NCI-H2171 treated with DMSO at 0.1 percent for 48 hours (cell line): ENCODE measurements at places on chromosomes 1 and 21.

DNA sequence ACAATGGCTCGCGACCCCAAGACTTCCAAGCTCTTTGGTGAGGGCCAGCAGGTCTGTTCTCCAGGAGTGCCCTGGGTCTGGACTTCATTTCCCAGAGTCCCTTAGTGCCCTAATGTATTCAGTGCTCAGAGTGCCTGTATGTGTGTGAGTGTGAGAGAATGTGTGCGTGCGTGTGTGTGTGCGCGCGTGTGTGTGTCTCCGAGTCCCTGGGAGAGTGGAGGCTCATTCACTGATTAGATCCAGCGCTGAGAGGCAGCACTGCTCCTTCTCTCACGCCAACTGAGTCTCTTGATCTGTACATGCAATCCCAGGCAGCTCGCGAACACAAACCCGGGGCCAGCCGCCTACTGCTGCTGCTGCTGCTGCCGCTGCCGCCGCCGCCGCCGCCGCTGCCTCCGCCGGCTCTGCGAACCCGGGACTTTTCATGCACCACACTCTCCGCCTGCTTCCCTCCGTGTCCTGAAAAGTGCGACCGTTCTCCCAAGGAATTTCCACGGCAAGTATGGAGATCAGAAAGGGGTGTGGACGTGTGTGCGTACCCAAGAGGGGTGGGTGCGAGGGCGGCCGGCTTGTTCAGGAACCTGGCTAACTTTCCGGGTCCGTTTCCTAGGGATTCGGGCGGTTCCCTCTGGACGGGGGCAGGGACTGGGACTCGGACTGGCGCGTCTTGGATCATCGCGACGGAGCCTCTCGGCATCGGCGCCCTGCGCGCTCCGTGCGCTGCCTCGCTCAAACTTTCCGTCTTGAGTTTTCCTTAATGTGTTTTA, at the start of gene RNF220:
TSS of gene RNF220 (plus strand) at position 225 of the 767 bp plus-strand sequence.
- peak; percentile 80 for DNase-seq

DNA sequence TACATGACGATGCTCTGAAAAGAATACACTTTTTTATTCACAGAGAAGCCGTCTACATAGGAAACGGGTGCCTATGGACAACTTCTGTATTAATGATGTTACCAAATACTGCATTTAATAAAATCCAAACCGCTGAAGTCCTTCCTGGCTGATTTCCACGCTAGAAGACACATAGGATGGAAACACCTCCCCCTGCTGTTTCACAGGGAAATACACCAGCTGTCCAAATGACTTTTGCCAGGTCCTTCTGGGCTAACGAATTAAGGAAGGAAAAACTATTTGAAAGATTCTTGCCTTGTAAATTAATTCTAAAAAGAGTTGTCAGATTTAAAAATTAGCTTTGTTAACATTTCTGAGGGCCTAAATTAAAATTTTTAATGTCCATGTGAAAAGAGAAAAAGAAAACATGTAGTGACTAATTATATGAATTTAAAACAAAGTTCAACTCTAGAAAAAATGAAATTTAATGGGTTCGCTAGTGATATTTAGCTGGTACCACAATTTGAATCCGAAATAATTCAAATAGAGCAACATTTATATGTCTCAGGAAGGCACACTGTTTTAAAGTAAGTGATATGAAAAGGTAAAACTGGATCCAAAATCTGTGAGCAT, 146.0 kb downstream of the RERE start:
- DNase-seq: peak; percentile 36

GRCh38 chr1:156684227-156684782, 7.1 kb upstream of the NES start:
- DNase-seq: no peak

GRCh38 chr1:2936559-2937515, 84.4 kb upstream of the ACTRT2 start:
- DNase-seq: peak; percentile 59

GRCh38 chr1:8371372-8371991, 53.6 kb downstream of the SLC45A1 start:
- DNase-seq: no peak

GRCh38 chr1:162676750-162677149, 44.5 kb downstream of the DDR2 start:
- no peak for DNase-seq

DNA sequence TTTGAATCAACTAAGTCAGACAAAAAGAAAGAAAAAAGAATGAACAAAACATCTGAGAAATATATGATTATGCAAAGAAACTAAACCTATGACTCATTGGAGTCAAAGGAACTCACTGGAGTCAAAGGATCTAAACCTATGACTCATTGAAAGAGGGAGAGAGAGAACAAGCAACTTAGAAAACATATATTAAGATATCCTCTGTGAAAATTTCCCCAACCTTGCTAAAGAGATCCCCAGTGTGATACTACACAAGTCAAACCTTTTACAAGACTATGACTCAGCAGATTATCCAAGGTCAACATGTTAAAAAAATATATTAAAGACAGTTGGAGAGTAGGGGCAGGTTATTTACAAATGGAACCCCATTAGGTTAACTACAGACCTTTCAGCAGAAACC, 1538.3 kb downstream of the NCAM2 start:
- no peak for DNase-seq

GRCh38 chr1:162386292-162387225, 5.0 kb downstream of the C1orf226 start:
- no peak for DNase-seq

- DNase-seq: peak; percentile 45
Measured at GRCh38 chr1:230570724-230571360, 71.4 kb upstream of the COG2 start.

- no peak for DNase-seq
Measured at GRCh38 chr1:203121186-203122015, 6.1 kb upstream of the ADORA1 start.

DNA sequence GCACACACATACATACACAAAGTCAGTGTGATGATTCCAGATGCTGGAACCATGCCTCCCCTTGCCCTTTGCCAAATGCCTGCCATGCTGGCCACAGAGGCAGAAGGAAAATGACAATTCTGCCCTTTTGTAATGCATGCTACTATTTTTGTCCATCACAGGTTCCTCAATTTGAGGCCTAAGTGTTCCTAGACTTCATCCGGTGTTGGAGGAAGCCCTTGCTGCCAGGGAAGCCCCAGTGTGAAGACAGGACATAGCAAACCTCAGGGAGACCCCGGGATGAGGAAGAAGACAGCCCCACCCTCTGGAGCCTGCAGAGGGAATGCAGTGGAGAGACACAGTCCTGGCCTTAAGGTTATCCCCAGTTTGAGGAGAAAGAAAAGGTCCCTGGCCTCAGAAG, 14.4 kb downstream of the PRR9 start:
- DNase-seq: no peak

- no peak for DNase-seq
Measured at GRCh38 chr1:66436378-66437135, 97.4 kb upstream of the SGIP1 start.

DNA sequence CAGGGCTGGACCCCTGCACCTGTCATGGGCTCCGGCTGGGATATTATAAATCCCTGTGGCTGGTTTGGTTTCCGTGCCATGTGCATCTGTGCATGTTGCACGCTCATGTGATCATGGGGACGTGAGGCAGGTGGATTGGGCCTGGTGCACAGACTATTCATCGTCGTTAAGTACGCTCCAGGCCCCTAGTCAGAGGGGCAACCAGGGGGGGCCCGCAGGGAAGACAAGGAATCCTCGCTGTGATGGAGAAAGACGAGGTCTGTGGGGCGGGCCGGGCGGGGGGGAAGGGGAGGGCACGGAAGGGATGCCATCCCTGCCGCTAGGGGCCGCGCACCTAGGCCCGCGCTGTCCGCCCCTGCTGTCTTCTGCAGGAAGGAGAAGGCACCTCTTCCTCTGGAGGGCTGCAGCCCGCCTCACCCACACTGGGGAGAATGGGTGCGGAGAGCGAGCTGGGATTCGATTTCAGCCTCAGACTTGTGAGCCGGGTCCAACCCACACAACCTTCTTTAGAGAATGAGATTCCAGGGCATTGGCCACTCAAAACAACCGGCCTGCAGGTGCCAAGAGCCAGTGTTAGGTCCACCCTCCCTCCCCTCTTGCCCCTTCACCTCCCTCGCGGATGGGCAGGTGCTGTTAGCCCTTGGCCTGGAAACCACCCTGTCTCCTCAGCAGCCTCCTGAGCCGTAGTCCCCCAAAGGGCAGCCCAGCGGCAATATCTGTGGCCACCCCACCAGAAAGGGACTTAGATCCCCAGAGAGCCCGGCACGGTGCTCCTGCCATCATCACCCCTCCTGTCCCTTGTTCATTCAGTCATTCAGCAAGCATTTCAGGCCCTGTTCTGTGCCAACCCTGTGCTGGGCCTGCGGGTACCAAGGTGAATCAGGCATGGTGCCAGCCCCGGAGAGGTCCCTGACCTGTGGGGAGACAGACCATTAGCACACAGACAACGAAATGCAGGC, 950 bp upstream of the LRP8 start:
- no peak for DNase-seq

GRCh38 chr1:152743371-152744145, 14.3 kb upstream of the KPRP start:
- no peak for DNase-seq

DNA sequence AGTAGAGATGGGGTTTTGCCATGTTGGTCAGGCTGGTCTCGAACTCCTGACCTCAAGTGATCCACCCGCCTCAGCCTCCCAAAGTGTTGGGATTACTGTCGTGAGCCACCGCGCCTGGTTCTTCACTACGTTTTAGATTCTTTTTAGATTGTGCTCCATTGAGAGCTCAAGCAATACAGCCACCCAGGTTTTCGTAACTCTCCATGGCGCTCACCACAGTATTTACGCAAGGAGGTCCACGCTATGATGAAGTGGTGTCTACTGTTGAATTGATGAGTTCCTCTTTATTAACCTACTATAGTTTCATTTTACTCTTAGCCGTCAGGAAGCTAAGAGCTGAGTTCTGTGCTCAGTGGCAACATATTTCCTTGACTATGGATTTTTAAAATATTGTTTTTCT, 1.8 kb upstream of the KIF1B start:
- no peak for DNase-seq

DNA sequence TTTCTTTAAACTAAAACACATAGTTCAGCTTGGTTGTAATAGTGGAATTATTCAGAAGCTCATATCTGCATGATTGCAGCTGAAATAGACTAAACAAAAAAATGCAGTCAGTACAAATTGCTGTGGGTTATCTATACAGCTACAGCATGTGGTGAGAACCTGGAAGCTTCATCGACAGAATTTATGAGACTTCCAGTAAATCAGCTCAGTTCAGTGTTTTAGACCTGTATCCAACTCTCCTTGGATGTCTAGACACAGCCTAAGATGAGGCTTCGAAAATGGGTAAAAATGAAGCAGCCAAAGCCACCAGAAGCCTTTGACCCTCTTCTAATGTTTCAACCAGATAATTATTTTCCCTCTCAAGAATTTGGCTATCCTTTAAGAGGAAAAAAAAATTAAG, 127.1 kb upstream of the C1orf105 start:
- DNase-seq: no peak
